ENCODE measurements at places on chromosomes 3 and 15.

DNA sequence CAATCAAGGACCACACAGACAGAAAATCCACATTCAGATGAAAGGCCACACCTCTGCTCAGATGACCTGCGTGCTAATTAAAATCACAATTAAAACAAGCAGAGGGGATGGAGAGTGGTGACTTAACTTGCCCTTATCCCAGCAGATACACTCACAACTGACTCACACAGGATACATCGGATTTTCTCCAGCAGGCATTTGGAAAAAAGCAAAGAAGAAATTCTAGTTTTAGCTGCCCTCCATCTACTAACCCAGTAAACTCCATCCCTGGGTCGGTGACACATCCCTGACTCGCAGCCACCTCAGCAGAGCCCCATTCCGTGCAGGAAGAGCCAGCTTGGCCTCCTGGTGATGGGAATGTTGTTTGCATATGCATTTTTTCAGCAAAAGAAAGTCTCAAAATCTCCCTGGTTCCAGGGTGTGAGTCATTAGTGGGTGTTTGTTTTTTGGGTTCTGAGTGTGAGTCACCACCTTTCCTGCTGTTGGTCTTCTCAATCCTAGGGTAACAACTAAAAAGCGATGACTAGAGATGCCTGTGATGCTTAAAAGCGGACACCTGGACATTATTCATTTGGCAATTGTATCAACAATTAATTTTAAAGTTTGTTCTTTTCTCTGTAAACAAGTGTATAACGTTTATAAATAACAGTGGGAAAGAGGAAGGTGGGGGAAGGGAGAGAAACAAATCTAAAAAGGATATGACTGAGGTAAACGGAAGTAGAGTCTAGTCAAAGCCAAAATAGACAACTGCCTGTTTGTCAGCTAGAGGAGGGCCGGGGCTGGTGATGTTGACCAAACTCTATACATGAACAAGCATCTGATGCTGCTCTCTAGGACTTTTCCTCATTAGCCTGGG is 49.8 kb upstream of the SLC4A7 start:
- DNase-seq: no peak

GRCh38 chr3:44893097-44893496 is 18.7 kb downstream of the TGM4 start:
- no peak for DNase-seq

- DNase-seq: no peak
Observed at GRCh38 chr3:18723206-18723810, 298.2 kb upstream of the SATB1 start.

DNA sequence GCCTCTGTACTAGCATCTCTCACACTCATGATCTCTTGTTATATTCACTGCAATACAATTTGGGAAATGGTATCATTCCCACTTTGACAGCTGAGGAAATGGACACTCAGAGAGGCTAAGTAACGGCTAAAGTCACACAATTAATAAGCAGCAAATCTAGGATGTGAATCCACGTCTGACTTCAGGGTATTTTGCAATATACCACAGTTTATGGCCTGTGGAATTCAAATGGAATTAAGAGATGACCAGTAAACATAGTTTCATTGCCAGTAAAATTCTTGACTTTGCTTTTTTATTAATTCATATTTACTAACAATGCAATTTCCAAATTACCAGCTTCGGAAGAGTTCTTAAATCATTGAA is 61.1 kb downstream of the CCNL1 start:
- DNase-seq: no peak

- DNase-seq: no peak
Observed at GRCh38 chr3:135213822-135214221, 418.8 kb downstream of the EPHB1 start.

DNA sequence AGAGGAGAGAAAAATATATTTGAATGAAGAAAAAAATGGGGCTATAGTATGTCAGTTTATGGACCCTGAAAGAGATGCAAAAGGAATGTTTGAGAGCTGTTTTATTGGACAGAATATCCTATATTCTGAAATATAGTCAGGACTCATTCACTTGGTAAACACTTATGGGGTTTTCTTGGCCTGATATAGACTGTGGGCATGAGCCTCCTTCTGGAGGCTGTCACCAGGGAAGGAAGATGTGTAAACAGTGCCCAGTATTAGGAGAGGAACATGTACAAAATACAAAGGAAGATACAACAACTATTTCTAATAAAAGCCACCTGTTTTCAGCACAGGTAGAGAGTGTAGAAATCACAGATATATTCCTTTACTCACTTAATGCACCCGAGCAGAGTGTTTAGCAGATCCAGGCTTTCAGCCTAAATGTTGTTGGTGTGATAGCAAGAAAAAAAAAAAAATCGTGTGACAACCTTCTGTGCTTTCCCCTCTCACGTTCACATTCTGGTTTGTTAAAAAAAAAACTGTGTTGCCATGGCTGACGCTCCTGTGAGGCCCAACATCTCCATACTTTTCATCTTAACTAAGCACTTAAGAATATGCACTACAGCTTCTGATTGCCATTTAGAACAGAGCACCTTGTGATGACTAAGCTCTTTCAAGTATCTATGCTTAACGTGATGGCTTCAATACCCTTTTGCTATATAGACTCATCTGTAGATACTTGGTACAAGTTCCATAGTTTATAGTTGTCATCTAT is 134.1 kb downstream of the MBNL1 start:
- no peak for DNase-seq

GRCh38 chr3:104323226-104323625 is 1043.5 kb upstream of the ALCAM start:
- DNase-seq: peak; percentile 17

DNA sequence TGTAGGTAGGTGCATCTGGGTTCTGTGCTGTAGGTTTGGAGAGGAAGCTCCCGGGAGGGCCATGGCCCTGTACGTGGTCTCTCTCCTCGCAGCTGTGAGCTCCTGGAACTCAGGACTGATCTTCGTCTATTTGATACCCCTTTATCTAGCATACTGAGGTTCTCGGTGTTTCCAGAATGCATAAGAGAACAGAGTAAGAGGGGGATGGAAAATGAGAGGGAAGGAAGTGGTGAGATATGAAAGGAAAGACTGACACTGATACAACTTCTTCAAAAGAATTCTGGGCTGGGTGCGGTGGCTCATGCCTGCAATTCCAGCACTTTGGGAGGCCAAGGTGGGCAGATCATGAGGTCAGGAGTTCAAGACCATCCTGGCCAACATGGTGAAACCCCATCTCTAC is 90.7 kb downstream of the CHRD start:
- DNase-seq: no peak

DNA sequence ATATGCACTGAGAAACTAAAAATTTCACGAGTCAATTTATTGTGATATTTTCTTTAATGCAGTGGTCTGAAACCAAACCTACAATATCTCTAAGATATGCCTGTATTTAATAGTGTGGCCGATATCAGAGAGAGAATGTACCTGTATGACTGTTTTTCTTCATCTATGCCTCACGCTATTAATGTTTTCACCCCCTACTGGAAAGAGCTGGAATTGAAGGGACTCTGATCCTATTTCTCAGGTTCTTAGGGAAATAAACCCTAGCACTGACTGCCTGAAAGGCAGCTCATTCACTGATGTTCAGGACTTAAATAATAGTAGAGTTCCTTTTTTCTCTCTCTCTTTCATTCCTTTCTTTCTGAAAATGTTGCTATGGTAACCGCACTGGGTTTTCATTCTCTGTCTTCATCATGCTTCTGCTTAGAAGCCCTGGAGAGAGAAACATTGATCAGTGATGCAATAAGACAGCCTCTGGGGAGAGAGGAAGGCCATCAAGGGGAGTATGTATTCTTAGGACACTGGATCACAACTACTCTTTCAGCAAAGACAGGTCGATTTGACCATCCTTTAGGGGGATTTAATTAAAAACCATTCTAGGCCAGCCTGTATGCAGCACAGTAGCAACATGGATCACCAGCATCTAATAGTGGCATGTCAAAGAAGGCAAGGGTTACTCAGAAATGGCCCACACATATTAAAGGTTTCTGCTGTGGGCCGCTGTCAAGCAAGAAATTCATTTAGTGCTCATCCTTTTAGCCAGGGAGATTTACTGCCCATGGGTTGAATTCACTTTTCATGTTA is 1135.7 kb downstream of the IGSF11 start:
- no peak for DNase-seq

- DNase-seq: no peak
Observed at GRCh38 chr15:73799466-73799865, 46.3 kb upstream of the INSYN1 start.

DNA sequence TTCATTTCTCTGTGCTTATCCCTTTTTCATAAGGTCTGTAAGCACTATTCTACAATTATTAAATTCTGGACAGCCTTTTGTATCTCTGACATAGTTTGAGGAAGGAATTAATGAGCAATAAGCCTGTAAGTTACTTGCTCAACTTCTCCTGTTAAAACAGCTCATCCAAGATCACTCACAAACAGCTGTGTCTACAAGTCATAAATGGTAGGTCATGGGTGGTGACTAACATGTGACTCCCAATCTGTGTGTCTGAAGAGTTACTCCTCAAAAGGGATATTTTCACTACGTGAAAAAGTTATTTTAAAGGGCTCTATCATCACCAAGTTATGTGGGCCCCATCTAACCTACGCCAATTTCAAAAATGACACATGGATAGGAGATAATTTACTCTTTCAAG is 145.2 kb upstream of the CBLB start:
- DNase-seq: no peak

GRCh38 chr3:28745436-28745835 is 396.8 kb upstream of the AZI2 start:
- no peak for DNase-seq

GRCh38 chr3:175111036-175111435 is 251.9 kb downstream of the NAALADL2 start:
- no peak for DNase-seq

DNA sequence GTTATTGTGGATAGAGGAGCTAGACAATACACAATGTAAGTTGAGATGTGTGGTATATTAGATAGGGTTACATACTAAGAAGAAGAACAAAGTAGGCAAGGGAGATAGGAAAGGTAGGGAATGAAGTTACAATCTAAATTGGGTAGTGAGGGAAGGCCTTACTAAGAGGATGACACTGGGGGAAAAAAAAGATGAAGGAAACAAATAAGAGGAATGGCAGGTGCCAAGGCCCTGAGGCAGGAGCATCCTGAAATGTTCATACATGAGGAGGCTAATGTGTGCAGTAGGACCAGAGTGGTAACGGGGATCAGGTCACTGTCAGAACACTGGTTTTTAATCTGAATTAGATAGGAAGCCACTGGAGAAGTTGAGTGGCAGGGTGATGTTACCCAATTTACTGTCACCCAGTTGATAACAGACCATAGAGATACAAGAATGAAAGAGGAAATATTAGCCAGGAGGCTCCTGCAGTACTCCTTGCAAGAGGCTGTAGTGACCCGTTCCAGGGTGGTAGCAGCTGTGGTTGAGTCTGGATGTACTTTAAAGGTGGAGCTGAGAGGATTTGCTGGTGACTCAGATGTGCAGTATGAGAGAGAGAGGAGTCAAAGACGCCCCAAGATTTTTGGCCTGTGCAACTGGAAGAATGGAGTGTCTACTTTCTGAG is 14.4 kb downstream of the RTP1 start:
- no peak for DNase-seq

- DNase-seq: peak; percentile 77
Observed at GRCh38 chr15:41661518-41662225, 1.5 kb downstream of the MGA start.

DNA sequence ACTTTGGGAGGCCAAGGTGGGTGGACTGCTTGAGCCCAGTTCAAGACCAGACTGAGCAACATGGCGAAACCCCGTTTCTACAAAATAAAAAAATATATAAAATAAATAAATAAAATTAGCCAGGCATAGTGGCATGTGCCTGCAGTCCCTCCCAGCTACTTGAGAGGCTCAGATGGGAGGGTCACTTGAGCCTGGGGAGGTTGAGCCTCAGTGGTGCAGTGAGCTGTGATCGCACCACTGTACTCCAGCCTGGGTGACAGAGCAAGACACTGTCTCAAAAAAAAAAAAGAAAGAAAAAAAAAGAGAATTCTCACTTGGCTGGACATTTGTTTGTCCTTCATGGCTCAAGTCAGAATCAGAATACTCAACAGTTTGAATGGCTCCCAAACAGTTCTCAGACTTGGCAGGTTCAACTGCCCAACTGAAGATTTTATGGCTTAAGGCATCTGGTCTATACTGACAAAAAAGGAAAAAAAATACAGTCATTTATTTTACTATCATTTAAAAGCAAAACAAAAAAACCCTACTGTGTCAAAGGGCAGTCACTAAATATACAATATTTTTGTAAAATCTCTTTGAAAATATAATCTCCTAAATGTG is 106.6 kb downstream of the FBXL22 start:
- DNase-seq: no peak

DNA sequence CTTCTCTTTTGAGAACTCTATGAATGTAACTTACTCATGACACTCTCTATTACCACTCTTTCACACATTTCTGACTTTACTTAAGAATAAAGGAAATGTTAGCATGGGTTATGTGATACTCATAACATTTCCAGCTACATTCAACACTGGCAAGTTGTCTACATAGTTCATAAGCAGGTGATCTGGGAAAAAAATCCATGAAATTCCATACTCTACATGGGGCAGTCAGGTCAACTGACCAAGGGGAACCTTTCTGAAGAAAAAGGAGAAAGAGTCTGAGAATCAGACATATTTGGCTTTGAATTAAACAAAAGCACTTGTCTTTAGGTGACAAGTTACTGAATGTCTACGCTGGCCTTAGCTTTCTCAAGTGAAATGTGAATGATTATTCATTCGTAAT is 329.1 kb upstream of the ROBO1 start:
- DNase-seq: no peak

DNA sequence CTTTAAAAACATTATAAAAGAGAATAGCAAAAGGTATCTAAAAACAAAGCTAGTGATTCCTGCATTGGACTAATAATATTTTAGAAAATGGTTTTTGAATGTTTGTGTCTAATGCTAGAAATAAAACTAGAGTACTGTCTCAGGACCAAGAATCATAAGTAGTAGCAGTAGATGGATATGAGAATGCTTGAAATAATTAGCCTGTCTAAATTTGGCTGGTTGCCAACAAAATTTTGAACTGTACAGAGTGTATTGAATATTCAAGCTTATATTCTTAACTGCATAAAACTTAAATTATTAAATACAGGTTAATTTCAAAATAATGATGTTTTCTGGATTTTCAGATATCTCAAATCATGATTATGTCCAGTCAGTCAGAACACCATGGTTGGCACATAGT is 14.0 kb downstream of the ABHD5 start:
- no peak for DNase-seq

DNA sequence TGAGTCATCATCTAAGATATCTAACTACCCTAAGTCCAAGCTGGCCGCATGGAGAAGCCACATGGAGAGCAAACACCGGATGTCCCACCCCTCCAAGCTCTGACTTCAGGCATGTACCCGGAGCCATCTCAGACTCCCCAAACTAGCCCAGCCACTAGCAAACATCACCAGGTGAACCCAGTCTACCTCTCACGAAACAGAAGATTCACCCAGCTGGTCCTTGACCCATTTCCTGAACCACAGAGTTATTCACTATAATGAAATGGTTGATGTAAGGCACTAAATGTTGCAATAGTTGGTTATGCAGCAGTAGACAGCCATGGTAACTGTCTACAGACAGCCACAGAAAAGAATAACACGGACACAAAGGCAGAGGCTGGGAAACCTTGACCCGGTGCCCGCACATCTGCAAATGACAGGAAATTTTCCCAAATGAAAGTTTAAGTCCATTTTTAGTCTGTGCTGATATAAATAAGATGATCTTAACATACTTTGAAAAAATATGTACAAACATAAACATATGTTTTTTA is 265.5 kb upstream of the ATP10A start:
- DNase-seq: no peak

GRCh38 chr3:168443965-168444364 is 348.2 kb upstream of the GOLIM4 start:
- no peak for DNase-seq

- DNase-seq: no peak
Observed at GRCh38 chr15:66931768-66932633, 133.4 kb upstream of the SMAD3 start.

- DNase-seq: peak; percentile 67
Observed at GRCh38 chr3:21750831-21751391, at the start of gene ZNF385D. TSS of gene ZNF385D (minus strand) at chr3:21751210. CDS start at chr3:21750916, 294 bp downstream.
